Vagina (tissue), 2 donors: ENCODE measurements at places on chromosomes 5 and 9.

DNA sequence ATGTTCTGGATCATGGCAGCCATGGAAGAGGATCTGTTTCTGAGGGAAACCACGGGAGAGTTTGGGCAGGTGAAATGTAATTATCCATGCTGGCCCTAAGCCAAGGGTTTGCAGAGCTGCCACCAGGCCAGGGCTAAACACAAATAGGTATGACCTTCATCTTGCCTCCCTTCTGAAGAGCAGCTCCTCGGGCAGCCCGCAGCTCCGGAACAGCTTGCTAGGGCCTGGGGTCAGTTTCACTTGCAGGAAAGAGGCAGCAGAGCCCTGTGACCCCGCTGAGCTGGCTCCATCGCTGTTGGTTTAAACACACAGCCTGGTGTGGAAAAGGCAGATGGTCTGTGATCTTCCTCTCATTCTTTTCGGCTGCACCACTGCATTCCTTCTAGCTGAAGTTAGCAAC lies 141.4 kb downstream of the TMEM38B start:
- H3K4me3 ChIP-seq: no peak overlapping the region
- no peaks in the 10 kb centered on the region for H3K27me3 ChIP-seq
- no peaks in the 10 kb centered on the region for H3K4me1 ChIP-seq
- H3K36me3 ChIP-seq: no peaks in the 10 kb centered on the region
- no peak for DNase-seq
- H3K27ac ChIP-seq: no peak overlapping the region

GRCh38 chr9:20552874-20553557 lies 69.3 kb downstream of the MLLT3 start:
- no peak for DNase-seq
- H3K27me3 ChIP-seq: no peaks in the 10 kb centered on the region
- H3K36me3 ChIP-seq: no peaks in the 10 kb centered on the region

DNA sequence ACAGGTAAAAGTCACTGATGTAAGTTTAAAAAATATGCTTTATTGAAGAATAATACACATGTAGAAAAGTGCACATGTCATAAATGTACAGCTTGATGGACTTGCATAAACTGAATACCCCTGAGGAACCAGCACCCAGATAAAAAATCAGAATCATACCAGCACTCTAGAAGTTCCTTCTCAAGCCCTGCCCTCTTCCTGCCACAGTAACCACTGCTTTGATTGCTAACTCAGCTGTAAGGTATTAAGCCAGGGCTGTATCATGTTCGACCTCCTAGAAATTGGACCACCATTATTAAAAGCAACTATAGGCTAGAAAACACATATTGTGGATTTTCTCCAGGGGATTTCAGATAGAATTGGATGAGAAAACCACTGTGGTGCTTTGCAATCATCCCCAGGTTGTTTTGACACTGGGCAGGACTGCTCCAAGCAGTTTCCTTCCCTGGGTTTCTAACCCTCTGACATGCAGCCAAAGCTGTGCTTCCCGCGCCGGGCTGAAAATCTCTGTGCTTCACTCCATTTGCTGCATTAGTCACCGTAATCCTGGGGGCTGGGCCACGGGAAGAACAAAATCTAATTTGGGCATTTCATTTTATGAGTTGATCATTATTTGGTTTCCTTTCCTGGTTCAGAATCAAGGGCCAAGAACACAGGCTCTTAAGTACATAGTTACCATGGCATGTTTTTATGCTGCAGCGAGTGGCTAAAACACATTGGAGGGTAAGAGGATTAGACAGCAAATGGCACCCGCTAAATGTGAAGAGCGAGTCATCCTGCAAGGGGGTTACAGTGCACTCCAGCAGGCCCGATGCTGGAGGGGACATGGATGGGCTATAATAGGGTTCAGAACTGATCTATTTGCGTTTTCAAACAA lies 139.4 kb upstream of the IL12B start:
- no peak overlapping the region for H3K27ac ChIP-seq
- H3K27me3 ChIP-seq: no peaks in the 10 kb centered on the region
- DNase-seq: no peak
- H3K36me3 ChIP-seq: no peaks in the 10 kb centered on the region
- H3K4me1 ChIP-seq: no peaks in the 10 kb centered on the region
- H3K4me3 ChIP-seq: no peak overlapping the region

- no peaks in the 10 kb centered on the region for H3K27me3 ChIP-seq
- H3K27ac ChIP-seq: no peak overlapping the region
- no peaks in the 10 kb centered on the region for H3K36me3 ChIP-seq
These were observed 338.2 kb downstream of the NPR3 start for GRCh38 chr5:33049298-33049697.

DNA sequence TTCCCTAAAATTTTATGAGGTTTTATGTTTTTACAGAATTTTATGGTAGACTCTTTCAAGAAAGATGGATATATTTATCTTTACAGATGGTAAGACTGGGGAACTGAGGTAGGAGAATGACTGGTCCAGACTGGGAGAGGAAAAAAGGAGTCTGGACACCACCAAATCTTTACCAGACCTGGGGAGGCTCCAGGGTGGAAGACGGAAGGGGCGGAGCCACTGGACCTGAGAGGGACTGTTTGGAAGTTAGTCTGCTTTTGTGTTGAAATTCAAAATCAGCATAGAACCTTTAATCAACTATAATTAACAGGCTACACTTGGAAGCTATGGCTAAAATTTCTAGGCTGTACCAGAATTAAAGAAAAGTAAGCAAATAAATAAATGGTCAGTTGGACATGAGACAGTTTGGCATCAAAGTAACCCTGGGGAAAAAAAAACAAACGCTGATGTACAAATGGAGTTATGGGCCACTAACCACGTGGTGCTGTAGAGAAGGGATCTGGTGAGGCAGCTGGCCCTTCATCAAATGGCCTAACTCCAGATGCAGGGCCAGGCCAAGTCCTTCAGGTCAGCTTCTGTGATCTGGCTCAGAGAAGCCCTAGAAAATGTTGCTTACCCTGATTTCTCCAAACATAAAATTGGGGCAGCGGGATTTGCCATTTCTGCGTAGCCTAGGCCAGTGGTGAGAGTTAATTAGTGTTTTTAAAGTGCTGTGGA lies 155.1 kb downstream of the ARSB start:
- no peak overlapping the region for H3K4me3 ChIP-seq
- H3K27me3 ChIP-seq: no peaks in the 10 kb centered on the region
- peaks cover 20% of the 10 kb centered on the region for H3K4me1 ChIP-seq
- peak overlapping the region; percentile 47 for H3K27ac ChIP-seq
- no peaks in the 10 kb centered on the region for H3K36me3 ChIP-seq
- no peak for DNase-seq

- H3K36me3 ChIP-seq: no peaks in the 10 kb centered on the region
- H3K27me3 ChIP-seq: no peaks in the 10 kb centered on the region
- peaks cover 6% of the 10 kb centered on the region for H3K4me1 ChIP-seq
- no peak overlapping the region for H3K27ac ChIP-seq
- DNase-seq: no peak
These were observed 171.5 kb downstream of the SSBP2 start for GRCh38 chr5:81579262-81579924.

GRCh38 chr5:14148890-14149671 lies 5.9 kb downstream of the TRIO start:
- H3K27me3 ChIP-seq: no peaks in the 10 kb centered on the region
- no peak overlapping the region for H3K4me3 ChIP-seq
- H3K36me3 ChIP-seq: no peaks in the 10 kb centered on the region
- H3K27ac ChIP-seq: no peak overlapping the region

GRCh38 chr5:60248901-60249300 lies 355.4 kb upstream of the PDE4D start:
- H3K4me1 ChIP-seq: no peaks in the 10 kb centered on the region
- H3K4me3 ChIP-seq: no peak overlapping the region
- DNase-seq: no peak
- H3K27ac ChIP-seq: no peak overlapping the region

- no peak for DNase-seq
- no peaks in the 10 kb centered on the region for H3K36me3 ChIP-seq
- H3K4me1 ChIP-seq: peaks cover 51% of the 10 kb centered on the region
- H3K27me3 ChIP-seq: no peaks in the 10 kb centered on the region
- peak overlapping the region; percentile 88 for H3K27ac ChIP-seq
- H3K4me3 ChIP-seq: peak overlapping the region; percentile 73
These were observed 457.3 kb downstream of the RAB3C start for GRCh38 chr5:59040024-59040803.

GRCh38 chr5:128021411-128021810 lies 62.2 kb upstream of the SLC12A2 start:
- no peak overlapping the region for H3K4me3 ChIP-seq
- H3K4me1 ChIP-seq: no peaks in the 10 kb centered on the region
- no peak overlapping the region for H3K27ac ChIP-seq

DNA sequence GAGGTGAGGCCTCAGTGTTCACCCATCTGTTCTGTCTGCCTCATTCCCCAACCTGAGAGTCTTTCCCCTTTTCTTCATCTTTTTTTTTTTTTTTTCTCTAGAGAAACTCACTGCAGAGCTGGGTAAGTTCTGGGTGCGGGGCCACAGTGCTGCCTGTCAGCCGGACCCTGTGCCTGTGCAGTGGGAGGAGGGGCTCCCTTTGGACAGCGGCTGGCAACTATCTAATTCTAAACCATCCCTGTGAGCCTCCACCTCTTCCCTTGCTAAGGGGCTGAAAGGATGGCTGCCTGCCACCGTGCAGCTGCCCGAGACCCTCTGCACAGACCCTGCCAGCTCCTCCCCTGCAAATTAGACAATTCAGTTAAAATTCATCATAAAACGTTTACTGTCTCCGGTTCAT lies 14.1 kb downstream of the BTNL9 start:
- no peak overlapping the region for H3K27ac ChIP-seq
- H3K27me3 ChIP-seq: peaks cover 11% of the 10 kb centered on the region
- H3K4me3 ChIP-seq: peak overlapping the region; percentile 49

DNA sequence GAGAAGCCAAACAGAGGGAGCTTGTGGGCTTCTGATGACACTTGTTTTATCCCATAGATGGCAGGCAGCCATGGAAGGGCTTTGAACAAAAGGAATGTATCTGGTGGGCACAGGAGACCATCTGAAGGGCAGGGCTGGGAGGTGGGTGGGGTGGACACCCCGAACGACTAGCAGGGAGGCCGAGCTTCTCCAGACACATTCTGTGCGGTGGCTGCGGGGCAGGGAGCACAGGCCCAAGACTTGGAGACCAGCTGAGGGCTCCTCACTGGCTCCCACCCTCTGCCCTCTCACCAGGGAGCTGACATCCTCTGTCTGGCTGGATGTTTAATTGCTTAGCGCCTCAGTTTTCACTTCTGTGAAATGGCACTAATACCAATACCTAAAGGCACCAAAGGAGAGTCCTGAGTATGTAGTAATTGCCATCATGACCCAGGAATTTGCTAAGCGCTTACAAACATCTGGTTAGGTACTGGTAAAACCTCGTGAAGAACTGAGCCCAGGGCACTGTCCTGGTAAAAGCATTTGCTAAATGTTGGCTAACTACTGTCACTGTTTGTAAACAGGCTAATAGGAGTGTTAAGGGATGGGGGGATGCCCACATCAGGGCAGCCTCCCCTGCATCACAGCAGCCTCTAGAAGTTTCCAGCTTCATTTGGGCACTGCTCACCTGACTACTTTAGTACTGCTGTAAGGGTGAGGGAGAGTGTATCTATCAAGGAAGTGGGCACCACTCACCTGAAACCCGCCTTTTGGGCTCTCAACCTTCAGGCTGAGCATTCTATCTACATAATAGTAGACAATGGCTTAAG lies 2.1 kb upstream of the PHF2 start:
- no peak overlapping the region for H3K27ac ChIP-seq
- no peak for DNase-seq
- no peaks in the 10 kb centered on the region for H3K36me3 ChIP-seq
- no peak overlapping the region for H3K4me3 ChIP-seq
- H3K4me1 ChIP-seq: peaks cover 33% of the 10 kb centered on the region

DNA sequence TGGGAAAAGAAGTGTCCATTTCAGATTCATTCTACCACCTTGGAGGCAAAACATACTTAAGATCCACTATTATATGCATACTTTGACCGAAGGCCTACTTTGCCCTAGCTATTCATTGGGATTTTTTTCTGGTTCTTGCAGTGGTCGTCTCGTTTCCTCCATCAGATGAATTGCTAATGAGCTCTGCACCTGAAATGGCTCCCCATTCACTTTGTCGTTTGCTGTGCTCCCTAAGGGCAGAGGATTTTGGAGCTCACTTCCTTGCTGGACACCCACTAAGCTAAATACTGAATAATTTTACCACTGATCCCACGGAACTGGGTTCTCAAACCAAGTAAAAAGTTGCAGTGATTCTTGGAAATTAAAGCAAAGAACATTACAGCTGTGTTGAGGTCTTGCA lies 1.9 kb downstream of the KDM3B start:
- no peaks in the 10 kb centered on the region for H3K36me3 ChIP-seq
- H3K27me3 ChIP-seq: no peaks in the 10 kb centered on the region
- H3K4me1 ChIP-seq: peaks cover 30% of the 10 kb centered on the region
- peak overlapping the region; percentile 98 for H3K27ac ChIP-seq
- no peak for DNase-seq
- H3K4me3 ChIP-seq: peak overlapping the region; percentile 86

DNA sequence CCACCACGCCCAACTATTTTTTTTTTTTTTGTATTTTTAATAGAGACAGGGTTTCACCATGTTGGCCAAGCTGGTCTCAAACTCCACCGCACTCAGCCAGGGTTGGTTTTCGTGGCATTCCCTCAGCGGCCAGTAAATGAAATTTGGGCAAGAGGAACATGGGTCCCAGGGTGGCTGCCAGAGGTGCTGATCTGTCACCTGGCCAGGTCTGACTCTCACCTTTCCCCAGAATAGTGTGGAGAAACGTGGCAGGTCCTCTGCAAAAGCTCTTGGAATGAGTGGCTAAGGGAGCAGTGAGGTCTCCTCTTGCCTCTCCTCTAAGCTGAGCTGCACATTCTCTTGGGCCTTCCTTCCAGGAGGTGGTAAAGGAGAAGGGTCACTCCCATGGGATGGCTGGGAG lies 170.1 kb downstream of the IRX2 start:
- H3K27ac ChIP-seq: no peak overlapping the region
- H3K36me3 ChIP-seq: no peaks in the 10 kb centered on the region
- DNase-seq: no peak
- H3K4me3 ChIP-seq: no peak overlapping the region
- no peaks in the 10 kb centered on the region for H3K27me3 ChIP-seq

- no peaks in the 10 kb centered on the region for H3K27me3 ChIP-seq
- no peaks in the 10 kb centered on the region for H3K36me3 ChIP-seq
- DNase-seq: no peak
- H3K4me3 ChIP-seq: no peak overlapping the region
These were observed 2125.4 kb upstream of the WWC1 start for GRCh38 chr5:166166071-166166470.

DNA sequence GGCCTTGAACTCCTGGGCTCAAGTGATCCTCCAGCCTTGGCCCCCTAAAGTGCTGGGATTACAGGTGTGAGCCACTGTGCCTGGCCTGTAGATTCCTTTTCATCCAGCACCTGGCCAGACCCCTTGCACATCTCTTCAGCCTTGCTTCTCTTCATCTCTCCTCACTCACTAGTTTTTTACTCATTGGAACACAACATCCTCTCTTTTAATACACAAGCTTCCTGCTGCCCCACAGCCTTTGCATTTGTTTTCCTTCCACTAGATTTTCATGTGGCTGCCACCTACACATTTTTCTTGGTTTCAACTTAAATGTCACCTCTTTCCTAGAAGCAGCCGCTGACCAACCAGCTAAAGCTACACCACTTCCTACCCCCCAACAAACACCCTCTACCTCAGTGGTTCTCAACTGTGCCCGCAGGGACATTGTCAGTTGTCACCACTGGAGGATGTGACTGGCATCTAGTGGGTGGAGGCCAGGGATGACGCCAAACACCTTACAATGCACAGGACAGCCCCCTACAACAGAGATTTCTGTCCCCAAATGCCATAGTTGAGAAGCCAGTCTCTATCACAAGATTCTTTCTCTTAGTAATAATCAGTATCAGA lies 33.7 kb downstream of the HAVCR1 start:
- H3K27ac ChIP-seq: no peak overlapping the region
- no peak overlapping the region for H3K4me3 ChIP-seq
- H3K36me3 ChIP-seq: no peaks in the 10 kb centered on the region
- H3K27me3 ChIP-seq: no peaks in the 10 kb centered on the region
